Stimulated activated CD8-positive, alpha-beta memory T cell treated with anti-CD3 and anti-CD28 coated beads, Interleukin-4, amount 100 ng/mL, for 4 hours (primary cell): ENCODE measurements at places on chromosomes 7 and 10.

DNA sequence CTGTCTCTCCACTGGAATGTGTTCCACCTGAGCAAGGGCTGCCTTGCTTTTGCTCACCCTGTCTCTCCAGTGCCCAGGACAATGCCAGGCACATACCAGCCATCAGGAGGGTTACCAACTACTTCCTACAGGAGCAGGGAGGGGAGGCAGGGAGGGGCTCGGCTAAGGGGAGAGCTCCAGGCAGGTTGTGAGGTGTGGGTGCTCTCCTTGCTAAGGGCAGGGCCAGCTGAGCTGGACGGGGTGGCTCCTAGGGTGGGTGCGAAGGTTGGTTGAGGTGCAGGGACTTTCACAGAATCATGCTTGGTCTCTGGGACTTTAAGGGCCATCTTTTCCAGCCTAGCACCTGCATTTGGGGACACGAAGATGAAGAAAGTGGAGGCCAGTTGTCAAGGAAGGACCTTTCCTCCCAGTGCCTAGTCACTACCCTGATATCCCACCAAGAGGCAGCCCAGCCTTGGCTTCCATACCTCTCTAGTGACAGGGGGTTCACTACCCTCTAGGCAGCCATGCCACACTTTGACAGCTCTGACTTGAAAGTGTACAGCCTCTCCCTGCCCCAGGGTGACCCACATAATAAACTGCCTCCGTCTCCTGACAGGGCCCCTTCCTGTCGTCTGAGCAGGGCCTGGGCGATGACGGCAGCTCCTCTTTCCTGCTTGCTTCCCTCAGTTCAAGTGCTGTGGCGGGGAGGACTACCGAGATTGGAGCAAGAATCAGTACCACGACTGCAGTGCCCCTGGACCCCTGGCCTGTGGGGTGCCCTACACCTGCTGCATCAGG lies 46.5 kb downstream of the TSPAN15 start:
- DNase-seq: no peak

DNA sequence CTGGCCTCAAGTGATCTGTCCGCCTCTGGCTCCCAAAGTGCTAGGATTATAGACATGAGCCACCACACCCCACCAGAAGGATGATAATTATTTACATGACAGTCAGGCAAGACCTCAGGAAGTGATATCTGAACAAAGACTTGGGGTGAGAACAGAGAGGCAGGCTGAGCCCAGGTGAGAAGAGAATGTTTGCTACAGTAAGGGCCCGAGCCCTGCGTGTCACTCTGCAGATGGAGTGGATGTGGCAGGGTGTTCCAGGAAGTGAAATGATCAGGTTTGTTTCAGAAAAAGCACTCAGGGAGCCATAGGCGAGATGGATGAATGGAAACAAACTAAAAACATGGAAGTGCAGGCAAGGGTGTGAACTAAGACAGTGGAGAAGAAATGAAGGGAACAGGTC lies 22.2 kb downstream of the SFMBT2 start:
- DNase-seq: no peak

- no peak for DNase-seq
Measured at GRCh38 chr10:111113961-111114757, 37.3 kb downstream of the ADRA2A start.

DNA sequence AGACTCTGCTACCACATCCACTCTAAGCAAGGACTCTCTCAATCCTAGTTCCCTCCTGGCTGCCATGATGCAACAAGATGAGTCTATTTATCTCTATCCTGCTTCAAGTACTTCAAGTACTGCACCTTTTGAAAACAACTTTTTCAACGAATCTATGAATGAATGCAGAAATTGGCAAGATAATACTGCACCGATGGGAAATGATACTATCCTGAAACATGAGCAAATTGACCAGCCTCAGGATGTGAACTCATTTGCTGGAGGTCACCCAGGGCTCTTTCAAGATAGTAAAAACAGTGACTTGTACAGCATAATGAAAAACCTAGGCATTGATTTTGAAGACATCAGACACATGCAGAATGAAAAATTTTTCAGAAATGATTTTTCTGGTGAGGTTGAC lies 40.7 kb downstream of the AHR start:
- no peak for DNase-seq

DNA sequence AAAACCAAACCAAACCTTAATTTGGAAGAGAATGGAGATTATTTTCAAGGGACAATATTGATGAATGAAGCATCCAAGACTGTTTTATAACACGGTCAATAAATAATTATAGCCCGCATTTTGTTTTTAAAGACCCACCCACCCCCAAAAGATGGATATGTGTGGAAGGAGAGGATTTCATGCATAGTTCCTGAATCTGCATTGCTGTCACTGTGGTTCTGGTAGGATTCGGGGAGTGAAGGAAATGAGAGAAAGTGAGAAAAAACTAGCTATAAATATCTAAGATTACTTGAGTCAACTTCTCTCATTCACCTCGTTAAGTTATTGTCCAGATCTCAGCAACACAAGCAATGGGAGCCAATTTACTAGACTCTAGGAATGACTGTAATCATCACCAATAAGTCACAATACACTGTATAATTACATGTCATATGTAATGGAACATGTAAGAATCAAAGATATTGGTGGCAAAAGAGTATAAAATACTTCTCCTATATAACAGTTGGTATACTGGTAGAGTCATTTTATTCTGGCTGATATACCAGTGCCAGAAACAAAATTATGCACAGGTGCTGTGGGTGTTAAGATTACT lies 30.2 kb downstream of the NAMPT start:
- DNase-seq: no peak

DNA sequence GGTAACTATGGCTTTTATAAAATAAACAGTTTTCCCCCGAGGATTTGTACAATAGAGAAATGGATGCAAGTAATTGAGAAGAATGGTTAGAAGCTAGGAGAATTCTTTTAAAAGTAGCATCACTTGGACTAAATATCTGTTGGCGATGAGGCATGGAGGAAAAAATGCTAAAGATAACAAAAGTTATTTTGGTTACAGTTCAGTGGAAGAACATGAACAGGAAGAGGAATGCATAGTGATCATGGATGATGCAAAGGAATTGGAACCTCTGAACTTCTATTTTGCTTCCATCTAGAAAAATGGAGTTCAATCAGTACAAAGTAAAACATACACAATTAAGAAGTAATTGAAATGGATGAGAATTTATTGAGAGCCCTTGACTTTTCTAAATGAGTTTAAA lies 32.9 kb downstream of the ENTPD1 start:
- no peak for DNase-seq

- no peak for DNase-seq
Measured at GRCh38 chr7:37833107-37833817, 15.1 kb upstream of the NME8 start.

GRCh38 chr10:127903789-127904188 lies 3.1 kb upstream of the PTPRE start:
- no peak for DNase-seq

- no peak for DNase-seq
Measured at GRCh38 chr10:119177708-119178371, 772 bp downstream of the PRDX3 start.

- DNase-seq: no peak
Measured at GRCh38 chr10:125661941-125662515, 20.9 kb downstream of the TEX36 start.

DNA sequence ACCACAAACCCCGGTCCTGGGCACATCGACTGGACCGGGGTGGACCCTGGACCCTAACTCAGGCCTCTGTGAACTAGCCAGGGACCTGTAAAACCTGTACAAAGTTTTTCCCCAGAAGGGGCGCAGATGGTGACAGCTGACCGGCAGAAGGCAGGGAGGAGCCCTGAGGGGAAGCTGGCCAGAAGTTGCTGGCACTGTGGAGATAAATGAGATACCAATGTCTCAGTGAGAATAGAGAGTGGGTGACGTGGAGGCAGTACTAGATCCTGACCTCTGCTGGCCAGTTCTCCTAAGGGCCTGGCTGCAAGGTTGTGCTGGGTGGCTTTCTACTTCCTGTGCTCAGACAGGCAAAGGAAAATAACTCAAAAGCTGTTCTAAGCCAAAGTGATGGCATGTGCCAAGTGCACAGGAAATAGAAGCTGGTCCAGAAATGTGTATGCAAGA lies 10.6 kb upstream of the TSPAN14 start:
- no peak for DNase-seq

DNA sequence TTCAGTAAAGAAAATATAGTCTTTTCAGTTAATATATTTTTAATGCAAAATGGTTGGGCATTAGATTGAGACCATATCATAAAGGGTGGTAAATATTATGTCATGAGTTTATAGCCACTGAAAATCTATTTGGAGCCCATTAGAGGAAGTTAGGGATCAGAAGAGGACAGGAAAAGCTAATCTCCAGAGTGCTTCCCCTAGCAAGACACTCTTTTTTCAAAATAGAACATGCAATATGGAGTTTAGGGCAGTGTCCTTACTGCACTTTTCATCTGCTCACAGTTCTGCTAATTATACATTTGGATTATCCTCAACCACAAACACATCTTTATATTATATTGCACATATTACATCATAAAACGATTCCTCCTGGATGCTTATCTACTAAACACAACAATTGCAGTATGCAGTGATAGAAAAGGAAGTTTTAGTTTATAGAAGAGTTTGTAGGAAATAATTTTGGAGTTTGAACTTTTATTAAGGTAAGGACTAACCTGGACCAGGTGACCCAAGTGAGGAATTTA lies 159.8 kb downstream of the PHF14 start:
- no peak for DNase-seq

DNA sequence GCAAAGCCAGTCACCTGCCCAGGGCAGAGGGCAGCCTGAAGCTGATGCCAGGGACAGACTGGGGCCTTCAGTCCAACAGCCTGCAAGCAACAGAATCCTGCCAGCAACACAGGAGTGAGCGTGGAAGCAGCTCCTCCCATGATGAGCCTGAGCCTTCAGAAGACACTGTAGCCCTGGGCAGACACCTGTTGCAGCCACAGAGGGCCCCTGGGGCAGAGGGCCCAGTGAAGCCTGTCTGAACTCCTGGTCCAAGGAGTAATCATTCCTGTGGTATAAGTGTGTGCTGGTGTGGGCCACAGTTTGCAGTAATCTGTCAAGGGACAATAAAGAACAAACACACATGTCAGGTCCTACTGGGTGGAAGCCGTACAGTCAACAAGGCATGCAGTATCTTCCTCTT lies 2.9 kb upstream of the PFKP start:
- no peak for DNase-seq

DNA sequence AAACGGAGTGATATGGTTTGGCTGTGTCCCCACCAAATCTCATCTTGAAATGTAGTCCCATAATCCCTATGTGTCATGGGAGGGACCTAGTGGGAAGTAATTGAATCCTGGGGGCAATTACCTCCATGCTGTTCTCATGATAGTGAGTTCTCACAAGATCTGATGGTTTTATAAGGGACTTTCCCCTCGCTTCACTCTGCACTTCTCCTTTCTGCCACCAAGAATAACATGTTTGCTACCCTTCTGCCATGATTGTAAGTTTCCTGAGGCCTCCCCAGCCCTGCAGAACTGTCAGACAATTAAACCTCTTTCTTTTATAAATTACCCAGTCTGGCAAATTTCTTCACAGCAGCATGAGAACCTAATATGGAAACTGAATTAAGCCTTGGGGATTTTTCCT lies 19.1 kb downstream of the FAM3C start:
- DNase-seq: no peak

- no peak for DNase-seq
Measured at GRCh38 chr10:78212786-78213175, 179.1 kb downstream of the RPS24 start.

DNA sequence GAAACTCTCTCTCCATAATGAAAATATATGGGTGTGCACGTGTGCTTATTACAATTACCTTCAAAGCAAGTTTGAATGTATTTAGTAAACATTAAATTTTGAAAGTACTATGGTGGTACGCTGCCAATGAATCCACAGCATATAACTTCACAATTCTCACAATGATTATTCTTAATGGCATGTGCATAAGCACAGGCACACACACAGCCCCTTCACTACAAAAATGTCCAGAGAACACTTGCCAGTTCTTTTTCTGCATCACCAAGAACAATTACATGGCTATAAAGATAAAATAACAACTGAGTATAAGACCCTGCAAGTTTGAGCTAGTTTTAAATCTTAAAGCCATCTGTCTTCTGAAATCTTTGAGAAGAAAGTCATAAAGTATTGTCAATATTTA lies 22.2 kb downstream of the SGCE start:
- DNase-seq: no peak

- DNase-seq: no peak
Measured at GRCh38 chr10:78620985-78621799, 447.6 kb upstream of the ZMIZ1 start.

DNA sequence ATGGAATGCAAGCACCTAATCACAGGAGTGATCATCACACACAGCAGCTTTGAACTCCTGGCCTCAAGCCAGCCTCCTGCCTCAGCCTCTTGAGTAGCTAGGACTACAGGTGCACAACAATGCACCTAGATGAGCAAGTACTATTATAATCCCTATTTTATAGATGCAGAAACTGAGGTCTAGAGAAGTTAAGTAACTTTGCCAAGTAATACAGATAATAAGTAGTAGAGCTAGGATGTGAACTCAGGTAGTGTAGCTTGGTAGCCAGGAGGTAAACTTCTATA lies 33.7 kb downstream of the DNAJC12 start:
- no peak for DNase-seq

GRCh38 chr7:131021460-131021859 lies 287.5 kb upstream of the KLF14 start:
- no peak for DNase-seq

- no peak for DNase-seq
Measured at GRCh38 chr10:26938578-26938977, 77.8 kb upstream of the ABI1 start.

GRCh38 chr10:116254422-116255155 lies 18.4 kb downstream of the GFRA1 start:
- DNase-seq: no peak

DNA sequence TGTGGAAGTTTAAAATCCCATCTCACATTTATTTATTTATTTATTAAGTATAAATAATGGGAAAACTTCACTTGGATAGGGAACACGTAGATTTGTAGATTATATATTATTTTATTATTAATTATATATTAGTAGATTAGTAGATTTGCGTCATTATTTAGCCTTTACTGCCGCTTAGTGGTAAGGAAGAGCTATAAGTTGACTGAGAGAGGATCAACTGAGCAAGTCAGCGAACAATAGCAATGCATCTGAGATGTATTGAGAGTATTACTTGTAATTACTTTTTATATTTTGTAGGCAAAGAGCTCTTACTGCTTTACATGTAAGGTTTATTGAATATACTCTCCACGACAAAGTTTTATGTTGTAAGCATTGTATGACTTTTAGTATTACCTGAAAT lies 244.5 kb upstream of the ANKRD30A start:
- DNase-seq: no peak

GRCh38 chr10:45408421-45409319 lies 34.7 kb downstream of the ALOX5 start:
- DNase-seq: no peak

DNA sequence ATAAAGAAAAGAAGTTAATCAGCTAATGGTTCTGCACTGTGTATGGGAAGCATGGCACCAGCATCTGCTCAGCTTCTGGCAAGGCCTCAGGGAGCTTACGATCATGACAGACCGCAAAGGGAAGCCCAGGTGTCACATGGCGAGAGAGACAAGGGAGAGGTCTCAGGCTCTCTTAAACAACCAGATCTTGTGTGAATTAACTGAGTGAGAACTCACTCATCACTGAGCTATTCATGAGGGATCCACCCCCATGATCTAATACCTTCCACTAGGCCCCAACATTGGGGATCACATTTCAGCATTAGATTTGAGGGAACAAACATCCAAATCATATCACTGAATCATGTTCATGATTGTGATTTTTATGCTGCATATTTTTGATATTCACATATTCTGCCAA lies 5.8 kb downstream of the USP54 start:
- DNase-seq: no peak

- no peak for DNase-seq
Measured at GRCh38 chr7:134891696-134892678, 94.3 kb upstream of the AGBL3 start.
